Stimulated activated CD8-positive, alpha-beta memory T cell treated with anti-CD3 and anti-CD28 coated beads, Interleukin-4, amount 100 ng/mL, for 4 hours (primary cell): ENCODE measurements at places on chromosomes 5 and 9.

DNA sequence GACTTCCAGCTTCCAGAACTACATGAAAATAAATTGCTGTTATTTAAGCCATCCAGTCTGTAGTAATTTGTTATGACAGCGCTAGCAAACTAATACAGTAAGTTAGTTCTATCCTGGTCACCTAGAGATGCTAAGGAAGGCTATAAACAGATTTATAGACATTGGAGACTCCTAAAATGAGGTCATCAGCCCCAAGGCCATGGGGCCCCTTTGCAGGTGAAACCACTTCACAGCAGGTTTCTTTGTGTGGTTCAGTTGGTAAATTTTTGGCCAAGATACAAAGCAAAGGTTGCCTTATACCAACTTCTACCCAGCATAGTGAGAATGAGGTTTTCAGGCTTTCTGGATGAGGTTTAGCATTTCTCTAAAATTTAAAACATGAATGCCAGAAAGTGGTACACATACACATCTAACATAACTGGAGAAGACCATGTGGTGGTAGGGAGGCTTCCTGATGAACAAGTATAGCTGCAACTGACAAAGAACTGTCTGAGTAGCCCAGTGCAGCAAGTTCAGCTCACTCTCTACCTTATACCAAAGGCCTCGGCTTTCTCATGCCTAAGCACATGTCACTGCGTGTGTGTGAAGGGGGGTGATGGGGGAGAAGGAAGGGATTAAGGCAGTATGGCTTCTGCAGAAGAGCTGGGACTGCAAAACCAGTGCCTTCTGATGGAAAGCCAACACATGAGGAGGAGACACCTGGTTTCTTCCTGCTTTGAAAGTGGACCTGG lies 264.6 kb upstream of the TAS2R1 start:
- DNase-seq, result no peak

GRCh38 chr9:112771359-112772214 lies 21.0 kb downstream of the SNX30 start:
- no peak for DNase-seq

DNA sequence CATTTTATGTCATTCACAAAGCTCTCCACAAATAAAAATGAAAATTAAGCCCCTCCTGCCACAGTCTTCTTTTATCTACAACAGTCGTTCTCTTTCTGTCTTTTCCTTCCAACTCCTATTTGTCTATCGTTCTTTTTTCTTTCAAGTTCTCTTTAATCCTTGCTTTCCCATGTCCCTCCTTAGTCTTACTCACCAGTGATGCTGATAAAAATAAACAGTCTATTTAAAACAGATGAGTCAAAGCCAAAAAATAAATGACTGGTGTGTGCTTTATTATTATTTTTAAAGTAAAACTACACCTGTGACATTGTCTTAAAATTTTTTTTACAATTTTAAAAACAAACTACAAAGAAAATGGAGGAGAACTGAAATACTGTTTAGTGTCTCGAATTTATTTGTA lies 137.1 kb upstream of the TMEM161B start:
- no peak for DNase-seq

GRCh38 chr5:37448941-37449340 lies 69.8 kb downstream of the WDR70 start:
- DNase-seq, result no peak

DNA sequence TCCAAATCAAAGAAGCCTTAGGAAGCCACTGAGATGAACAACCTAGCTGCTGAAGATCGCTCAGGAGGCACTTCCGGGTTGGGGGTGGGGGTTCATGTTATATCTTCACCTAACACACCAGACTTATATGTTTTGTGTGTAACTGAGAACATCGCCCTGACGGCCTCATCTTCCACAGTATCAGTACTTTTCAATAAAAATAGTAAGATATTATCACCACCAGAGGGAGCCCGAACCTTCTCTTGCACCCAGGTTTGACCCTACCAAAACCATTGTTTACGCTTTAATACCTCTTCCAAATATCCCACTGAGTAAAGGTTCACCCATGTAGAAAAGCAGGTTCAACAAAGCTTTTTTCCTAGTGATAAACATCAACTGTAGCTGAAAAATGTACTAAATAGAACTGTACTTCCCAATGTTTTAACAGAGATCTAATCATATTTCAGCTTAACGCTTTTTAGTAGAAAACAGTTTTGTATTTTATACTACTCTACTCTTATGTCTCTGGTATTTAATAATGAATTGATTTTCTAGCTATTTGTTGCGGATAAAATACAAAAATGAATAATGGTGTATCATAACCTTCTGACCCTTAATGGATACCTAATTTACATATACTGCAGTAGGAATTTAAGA lies 244.0 kb downstream of the EPB41L4A start:
- DNase-seq, result no peak

DNA sequence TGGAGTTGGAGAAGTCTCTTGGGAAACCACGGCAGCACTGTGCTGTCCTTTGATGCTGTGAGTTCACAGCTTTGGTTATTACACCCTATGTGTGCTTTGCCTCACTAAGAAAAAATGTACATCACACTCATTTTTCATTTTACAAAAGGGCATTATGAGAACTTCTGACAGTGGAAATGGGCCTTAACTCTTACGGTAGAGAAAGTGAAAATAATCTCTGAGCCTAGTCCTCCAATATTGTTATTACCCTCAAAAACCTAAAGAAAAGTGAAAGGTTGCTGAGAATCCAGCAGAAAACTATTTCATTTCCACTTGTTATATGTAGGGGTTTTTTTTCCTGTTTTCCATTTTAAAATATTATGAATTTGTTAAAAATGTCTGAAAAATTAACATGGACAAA lies 8.2 kb upstream of the OR13D1 start:
- no peak for DNase-seq

- no peak for DNase-seq
Measured at GRCh38 chr9:103530934-103531333, 535.8 kb downstream of the CYLC2 start.

DNA sequence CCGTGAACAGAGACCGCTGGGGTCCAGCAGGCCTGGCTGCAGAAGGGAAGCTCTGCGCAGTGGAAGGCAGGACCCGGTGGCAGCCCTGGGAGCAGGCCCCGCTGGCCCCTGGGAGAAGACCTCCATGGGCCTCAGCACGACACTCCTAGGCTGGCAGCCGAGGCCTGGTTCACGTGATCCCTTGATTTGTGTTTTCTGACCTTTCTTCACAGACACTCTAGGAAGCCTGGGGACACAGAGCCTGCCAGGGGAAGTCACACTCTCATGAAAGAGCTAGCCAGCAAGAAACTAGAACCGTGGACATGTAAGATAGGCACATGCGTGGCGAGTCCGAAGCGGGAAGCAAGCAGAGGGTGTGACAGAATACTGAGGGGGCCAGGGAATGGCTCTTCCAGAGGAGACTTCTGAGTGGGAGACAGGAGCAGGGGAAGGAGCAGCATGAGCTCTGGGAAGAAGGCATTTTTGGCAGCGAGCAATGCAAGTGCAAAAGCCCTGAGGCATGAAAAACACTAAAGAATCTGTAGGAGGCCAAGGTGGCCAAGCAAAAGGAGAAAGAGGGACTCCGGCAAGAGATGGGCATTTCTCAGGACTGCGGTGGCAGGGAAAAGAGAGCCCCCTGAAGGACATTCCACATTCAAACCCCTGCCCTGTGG lies 26.6 kb upstream of the IL17B start:
- no peak for DNase-seq

DNA sequence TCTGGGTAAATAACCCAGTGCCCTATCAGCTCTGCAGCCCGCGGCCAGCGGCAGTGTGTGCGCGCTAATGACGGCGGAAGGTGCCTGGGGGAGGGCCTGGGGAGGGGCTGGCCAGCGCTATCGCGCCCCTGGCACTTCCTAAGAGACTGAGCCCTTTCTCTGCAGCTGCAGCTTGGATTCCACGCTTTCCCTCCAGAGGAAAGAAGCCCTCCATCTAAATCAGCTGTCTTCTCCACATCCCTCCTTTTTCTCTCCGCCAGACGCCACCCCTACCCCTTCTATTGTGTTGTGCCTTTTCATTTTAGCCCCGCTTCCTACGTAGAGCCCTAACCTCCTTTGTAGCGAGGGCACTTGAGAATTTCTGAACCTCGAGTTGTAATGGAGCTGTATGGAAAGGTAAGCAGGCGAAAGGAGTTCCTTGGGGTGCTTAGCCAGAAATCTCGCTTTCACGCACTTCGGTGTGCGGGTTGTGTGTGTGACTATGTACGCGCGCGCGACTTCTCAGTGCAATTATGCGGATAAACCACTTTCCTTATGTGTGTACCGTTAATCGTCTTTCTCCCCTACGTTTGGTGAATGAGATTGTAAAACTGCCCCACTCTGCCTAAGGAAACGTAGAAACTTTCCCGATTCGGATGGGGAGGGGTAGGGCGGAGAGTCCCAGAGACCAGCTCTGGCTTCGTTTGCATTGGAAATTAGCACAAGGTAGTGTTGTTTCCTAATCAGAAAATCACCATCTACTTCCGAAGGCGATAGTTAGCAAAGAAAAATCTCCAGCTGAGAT lies 664 bp upstream of the RAB3C start:
- DNase-seq, result no peak

DNA sequence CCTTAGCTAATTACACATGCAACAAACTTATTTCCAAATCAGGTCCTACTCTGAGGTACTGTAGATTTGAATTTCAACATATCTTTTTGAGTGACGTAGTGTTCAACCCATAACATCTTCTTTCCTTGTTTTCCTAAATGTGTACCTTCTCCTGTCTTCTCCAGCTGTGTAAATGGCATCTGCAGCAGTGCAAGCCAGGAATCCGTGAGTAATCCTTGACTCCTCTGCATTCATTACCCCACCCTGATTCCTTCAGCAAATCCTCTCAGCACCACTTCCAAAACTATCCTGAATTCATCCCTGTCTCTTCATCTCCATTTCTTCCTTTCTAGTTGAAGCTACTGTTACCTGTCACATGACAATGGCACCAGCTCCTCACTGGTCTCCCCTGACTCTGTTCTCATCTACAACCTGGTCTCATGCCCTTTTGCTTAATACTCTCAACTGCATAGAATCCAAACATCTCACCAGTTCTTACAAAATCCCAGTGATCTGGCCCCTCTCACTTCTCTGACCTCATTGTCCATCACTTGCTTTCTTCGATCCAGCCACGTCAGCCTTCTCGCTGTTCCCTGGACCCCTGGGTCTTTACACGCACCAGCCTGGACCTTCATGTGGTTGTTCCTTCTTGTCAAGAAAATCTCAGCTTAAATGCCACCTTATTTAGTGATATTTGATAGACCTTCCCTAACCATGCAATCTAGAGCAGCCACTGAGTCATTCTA lies 14.6 kb upstream of the TRAF1 start:
- DNase-seq, result no peak

GRCh38 chr9:101508211-101508610 lies 25.4 kb upstream of the RNF20 start:
- DNase-seq, result no peak

- DNase-seq, result no peak
Measured at GRCh38 chr9:117307701-117308100, 107.2 kb downstream of the ASTN2 start.
